Mammary epithelial cell (primary cell): ENCODE measurements at places on chromosomes 1 and 21.

GRCh38 chr1:116826818-116827606 lies 72.8 kb downstream of the CD2 start:
- peak; percentile 88 for DNase-seq

DNA sequence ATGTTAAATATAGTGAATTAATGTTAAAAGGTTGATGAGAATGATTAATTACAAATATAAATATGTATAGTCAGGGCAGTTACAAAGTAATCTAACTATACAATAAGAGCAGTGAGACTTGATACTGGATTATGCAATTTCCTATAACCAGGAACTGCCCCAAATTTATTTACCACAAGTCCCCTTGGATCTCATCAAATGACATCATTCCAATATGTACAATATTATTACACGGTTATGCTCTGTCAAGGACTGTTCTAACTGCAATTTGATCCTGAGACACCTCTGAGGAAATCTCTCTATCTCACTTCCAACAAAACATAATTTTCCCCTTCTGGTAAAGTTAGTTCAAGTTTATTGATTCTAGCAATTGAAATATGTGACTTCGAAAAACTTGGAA lies 917.6 kb downstream of the NCAM2 start:
- DNase-seq = no peak

DNA sequence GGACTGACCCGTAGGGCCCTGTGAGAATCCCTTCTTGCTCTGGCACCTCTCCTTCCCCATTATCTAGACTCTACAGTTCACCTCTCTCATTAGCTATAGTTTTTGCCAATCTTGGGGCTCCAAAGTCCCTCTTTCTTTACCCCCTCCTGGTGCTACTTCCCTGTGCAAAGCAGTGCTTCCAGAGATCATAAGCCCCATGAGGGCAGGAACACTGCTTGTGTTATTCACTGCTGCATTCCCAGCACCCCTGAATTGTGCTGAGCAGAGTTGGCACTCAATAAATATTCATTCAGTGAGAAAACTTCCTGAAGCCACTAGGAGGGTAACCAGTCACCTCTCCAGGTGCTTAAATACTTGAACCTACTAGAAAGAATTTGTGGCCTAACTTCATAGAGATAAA lies 2.1 kb upstream of the H3-3A start:
- no peak for DNase-seq

DNA sequence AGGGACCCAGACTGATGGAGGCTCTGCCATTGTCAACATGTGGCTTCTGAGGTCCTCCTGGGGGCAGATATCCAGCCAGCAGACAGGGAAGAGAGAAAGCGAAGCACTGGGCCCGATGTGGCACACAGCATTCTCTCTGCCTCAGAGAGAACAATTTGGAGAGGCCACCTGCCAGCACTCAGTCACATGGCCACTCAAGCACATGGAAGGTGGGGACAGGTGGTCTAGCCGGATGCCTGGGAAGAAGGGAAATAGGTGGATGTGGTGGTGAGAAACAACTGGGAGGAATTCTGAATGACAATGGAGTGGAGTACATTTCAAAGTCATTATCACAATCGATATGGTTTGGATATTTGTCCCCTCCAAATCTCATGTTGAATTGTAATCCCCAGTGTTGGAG lies 109.0 kb downstream of the UBE2U start:
- DNase-seq = no peak

DNA sequence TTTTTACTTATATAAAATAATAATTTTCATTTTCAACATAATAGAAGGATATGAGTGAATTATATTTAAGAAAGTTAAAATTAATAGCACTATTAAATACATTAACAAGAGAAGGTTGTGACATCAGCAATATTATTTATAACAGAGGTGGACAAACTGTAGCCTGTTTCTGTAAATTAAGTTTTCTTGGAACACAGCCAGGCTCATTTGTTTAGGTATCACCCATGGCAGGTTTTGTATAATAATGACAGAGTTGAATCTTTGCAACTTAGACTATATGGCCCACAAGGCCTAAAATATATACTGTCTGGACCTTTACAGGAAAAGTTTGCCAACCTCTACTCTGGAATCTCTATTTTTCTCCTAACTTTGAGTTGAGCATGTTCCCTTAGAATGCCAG lies 42.8 kb upstream of the CACYBP start:
- no peak for DNase-seq

DNA sequence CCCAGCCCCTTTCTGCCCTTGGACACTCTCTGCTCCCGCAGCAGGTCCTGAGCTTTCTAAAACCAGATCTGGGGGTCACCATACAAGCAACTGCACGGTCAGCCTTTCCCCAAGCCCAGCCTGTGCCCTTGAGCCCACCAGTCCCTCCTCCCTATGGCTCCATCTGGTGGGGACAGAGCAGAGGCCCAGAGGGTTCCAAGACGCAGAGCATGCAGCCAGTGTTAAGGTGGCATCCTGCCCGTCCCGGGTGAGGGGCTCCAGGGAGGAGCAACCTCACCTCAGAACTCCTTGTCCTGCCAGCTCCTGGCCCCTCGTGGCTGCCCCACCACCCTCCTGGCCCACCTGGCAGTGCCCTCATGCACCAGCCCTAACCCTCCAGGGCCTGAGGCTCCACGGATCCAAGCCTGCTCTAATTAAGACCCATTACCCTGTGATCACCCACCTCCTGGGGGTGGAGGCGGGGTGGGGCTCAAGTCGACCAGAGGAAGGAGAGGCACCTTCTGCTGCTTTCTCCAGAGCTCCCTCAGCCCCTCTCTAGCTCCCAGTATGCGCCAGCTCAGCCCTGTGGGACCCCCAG lies 8.5 kb downstream of the CHD5 start:
- no peak for DNase-seq

- DNase-seq = no peak
Observed at GRCh38 chr1:41618871-41619270, 134.4 kb upstream of the EDN2 start.

DNA sequence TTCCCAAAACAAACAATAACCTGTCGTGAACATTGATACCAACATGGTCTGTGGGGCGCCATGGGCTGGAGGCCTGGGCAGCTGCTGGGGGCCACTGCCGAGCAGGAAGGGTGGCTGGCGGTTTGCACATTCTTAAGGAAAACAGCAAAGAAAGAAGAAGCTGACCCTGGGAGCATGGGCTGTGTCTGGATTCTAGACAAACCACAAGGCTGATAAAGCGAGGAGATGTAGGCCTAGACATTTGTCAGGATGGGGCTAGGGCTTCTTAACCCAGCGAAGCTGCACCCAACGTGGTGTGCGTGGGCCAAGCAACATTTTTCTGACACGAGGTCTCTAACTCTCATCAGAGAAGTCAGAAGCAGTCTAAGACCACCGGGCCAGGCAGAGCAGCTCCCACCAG lies 322.1 kb upstream of the VAMP3 start:
- DNase-seq = no peak

GRCh38 chr1:223531742-223532341 lies 133.7 kb downstream of the CAPN8 start:
- DNase-seq = peak; percentile 40

- no peak for DNase-seq
Observed at GRCh38 chr1:84000954-84001495, 2.1 kb upstream of the TTLL7 start.

DNA sequence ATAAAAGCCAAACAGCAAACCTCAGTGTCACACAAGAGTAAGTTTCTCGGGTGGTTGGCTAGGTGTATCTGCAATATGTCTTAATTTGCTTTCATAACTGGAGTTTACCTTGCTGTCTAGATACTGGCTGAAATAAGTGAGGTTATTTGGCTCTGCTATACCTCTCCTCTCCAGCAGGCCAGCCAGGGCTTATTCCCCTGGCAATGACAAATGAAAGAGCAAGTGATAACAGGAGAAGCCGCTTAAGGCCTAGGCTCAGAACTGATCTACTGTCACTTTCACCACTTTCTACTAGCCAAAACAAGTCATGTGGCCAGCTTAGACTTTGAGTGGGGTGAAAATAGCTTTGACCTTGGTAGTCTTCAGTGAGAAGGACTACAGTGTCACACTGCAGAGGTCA lies 4.8 kb upstream of the RPE65 start:
- DNase-seq = peak; percentile 15

- DNase-seq = peak; percentile 11
Observed at GRCh38 chr1:100734676-100735075, 15.1 kb downstream of the VCAM1 start.

DNA sequence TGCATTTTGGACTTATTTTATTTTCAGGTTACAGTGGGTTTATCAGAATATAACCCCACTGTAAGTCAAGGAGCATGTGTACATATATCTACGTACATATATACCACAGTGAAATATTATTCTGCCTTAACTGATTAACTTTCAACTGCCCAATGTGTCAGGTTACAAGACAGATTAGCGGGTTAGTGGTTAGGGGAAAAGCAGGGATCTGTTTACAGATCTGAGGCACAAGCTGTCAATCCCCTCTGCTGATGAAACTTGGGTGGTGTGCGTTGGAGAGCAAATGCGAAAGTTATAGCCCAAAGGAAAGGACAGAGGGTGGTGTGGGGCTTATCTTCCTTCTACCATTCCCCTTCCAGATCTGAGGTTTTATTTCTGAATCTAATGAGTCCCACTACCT lies 238.2 kb upstream of the KCNK2 start:
- no peak for DNase-seq

DNA sequence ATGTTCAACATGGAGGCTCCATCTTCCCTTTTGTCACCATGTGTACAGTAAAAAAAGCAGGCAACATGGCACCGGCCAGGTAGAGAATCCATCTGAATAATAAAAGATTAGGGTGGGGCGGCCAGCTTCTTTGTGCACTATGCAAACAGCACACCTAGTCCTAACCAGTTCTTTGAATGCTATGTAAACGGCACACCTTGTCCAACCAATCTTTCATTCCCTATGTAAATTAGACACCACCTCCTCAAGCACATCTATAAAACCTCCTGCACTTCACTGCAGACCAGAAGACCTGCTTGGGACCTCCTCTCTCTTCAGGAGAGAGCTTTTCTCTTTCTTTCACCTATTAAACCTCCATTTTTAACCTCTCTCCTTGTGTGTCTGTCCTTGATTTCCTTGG lies 28.2 kb downstream of the TFB2M start:
- DNase-seq = no peak

GRCh38 chr1:89753761-89754160 lies 67.1 kb upstream of the LRRC8D start:
- no peak for DNase-seq

- no peak for DNase-seq
Observed at GRCh38 chr21:31838586-31839355, 34.0 kb upstream of the HUNK start.

DNA sequence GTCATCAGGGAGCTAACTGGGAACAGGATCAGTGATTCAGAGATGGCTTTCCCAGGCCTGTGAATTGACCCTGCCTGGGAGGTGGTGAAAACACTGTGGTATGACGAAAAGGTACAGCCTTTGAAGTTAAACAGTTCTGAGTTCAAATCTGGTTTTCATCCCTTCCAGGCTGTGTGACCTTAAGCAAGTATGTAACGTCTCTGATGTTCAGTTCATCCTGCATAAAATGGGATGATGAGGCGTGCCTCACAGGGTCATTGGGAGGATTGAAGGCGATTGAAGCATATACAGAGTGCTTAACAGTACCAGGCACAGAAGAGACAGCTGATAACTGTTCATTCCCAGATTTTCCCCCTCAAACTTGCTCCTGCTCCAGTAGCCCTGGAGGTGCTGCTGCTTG lies 11.0 kb downstream of the KCNC4 start:
- DNase-seq = no peak

GRCh38 chr21:42153046-42153686 lies 65.8 kb upstream of the ABCG1 start:
- no peak for DNase-seq

DNA sequence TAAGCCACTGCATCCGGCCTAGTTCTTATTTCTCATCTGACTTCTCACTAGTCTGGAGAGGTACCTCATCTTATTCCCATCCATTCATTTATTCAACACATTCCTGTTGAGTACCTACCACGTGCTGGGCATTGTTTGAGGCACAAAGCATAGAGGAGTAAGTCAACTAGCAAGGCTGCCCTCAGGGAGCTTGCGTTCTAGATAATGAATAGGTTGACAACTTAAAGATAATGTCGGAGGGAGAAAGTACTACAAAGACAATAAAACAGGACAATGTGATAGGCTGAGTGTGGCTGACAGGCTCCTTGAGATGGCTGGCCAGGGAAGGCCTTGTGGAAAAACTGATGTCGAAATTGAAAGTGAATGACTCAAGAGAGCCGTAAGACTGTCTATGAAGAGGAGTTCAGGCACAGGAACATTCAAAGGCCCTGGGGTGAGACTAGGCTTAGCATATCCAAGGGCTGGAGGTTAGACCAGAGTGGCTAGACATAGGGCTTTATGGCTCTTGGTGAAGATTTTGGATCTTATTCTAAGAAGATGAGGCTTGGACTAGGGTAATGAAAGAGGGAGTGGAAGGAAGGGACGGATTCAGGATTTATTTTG lies 18.3 kb downstream of the SPATA21 start:
- no peak for DNase-seq

GRCh38 chr1:210482945-210483617 lies 154.4 kb downstream of the HHAT start:
- DNase-seq = no peak

- DNase-seq = no peak
Observed at GRCh38 chr1:82515650-82516049, 714.9 kb downstream of the ADGRL2 start.

DNA sequence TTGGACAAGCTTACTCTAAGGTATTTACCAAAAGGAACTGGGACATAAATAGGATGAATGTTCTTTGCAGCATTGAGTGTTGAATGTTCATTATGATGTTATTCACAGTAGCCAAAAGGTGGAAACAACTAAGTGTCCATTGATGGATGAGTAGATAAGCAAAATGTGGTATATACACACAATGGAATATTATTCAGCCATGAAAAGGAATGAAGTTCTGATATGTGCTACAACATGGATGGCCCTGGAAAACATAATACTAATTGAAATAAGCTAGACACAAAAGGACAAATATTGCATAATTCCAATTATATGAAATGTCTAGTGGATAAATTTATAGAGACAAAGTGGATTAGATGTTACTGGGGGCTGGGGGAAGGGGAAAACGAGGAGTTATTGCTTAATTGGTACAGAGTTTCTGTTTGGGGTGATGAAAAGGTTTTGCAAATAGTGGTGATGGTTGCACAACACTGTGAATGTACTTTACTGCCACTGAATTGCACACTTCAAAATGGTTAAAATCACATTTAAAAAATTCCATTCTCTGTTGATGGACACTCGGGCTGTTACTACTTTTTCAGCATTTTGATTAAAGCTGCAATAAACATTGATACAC lies 2.9 kb downstream of the MTARC1 start:
- DNase-seq = no peak

DNA sequence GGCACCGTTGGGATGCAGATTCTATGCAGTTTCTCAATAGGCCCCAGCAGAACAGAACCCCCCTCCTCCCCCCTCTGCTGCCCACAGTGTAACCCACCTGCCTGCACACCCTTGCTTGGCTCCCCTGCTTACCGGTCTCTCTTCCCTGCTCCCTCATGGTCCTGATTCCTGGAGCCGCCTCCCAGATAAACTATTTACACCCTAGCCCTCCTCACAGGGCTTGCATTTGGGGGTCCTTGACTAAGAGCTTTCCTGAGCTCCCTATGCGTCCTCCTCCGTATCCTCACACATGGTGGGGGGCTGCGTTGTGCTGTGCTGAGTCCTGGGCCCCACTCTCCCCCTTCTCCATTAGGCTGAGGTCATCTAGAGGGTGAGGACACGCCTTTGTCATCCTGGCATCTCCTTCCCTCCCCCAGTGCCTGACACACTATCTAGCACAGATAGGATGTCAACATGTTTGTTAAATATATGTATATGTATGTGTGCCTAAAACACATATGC lies 121.9 kb downstream of the GRIK3 start:
- DNase-seq = no peak

GRCh38 chr1:248618878-248619277 lies 16.0 kb downstream of the OR2T11 start:
- peak; percentile 30 for DNase-seq

- DNase-seq = no peak
Observed at GRCh38 chr1:85649591-85649990, 58.6 kb downstream of the ZNHIT6 start.
